ENCODE measurements at places on chromosomes 6 and 20. TPM values are rescaled to one million over a fixed set of nuclear protein-coding genes. Genes with fewer than 3 reads are reported as not detected.

Gene RUNX2
- not detected for total RNA-seq

DNA sequence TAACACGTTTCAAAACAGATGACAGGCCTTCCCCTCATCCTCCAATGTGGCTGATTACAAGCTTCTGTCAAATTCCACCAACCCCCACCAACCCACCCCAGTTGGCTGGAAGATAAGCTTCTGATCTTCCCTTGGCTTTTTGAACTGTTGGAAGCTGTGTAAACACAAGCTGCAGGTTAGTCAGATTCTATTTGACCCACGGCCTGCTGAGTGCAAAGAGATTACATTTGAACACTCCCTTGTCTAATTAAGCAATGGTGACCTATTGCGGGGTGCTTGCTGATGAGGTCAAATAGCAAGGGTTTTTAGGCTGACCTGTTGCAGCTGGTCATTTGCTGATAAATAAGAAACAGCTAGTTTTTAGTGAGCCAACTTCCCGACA, 379.7 kb downstream of the BMP2 start:
- no peaks in the 10 kb centered on the region for H3K27me3 ChIP-seq
- H3K27ac ChIP-seq = peak overlapping the region; percentile 73
- peaks cover 33% of the 10 kb centered on the region for H3K4me1 ChIP-seq
- H3K36me3 ChIP-seq = no peaks in the 10 kb centered on the region

Gene PCED1A
- total RNA-seq = 43.9 TPM

GRCh38 chr6:165634101-165634880, 28.8 kb downstream of the PDE10A start:
- H3K36me3 ChIP-seq = no peaks in the 10 kb centered on the region
- peaks cover 20% of the 10 kb centered on the region for H3K4me1 ChIP-seq
- no peak overlapping the region for H3K27ac ChIP-seq
